Islet precursor cell (in vitro differentiated cells): ENCODE measurements at places on chromosomes 2 and 18.

DNA sequence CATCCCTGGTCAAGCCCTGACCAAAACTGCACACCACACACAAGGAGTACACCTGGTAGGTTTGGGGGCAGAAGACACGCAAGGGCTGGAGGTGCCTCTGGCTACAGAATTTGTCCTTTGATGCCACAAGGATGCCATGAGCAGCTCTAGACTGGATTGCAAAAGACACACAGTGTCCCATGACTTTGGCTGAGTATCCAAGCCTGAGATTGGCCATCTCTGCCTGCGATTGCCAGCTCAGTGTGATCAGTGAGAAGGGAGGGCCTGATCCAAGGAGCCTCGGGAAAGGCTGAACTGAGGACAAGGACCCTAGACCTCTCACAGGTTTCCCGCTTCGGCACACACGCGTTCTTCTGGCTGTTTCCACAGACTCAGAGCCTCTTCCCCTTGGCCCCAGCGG is 60.0 kb upstream of the FOSL2 start:
- DNase-seq: no peak

GRCh38 chr2:210623506-210623905 is 67.1 kb downstream of the CPS1 start:
- no peak for DNase-seq

- no peak for DNase-seq
Observed at GRCh38 chr2:171309455-171310286, 124.1 kb downstream of the METTL8 start.

- no peak for DNase-seq
Observed at GRCh38 chr2:2998971-2999370, 378.6 kb downstream of the EIPR1 start.

- no peak for DNase-seq
Observed at GRCh38 chr2:186927867-186928191, 78.9 kb upstream of the ZSWIM2 start.

GRCh38 chr18:76264876-76265250 is 230.2 kb downstream of the ZNF516 start:
- DNase-seq: no peak

- DNase-seq: peak; percentile 91
Observed at GRCh38 chr2:237474931-237475703, 11.9 kb upstream of the MLPH start.

DNA sequence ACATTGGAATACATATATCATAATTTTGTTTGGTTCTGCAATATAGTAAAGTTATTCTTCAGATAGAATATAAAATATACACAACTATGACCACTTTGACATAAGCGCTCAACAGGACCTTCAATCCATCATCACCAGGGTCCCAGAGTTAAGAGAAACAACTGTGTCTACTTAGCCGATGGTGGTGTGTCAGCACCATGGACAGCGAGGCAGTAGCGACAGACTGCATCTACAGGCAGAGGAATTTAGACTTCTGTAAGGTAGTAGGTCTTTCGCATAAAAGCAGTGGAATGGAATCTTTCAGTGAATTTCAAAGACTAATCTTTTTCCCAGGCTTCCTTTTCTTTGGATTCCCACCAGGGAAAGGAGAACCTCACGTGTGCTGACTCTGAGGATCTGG is 20.5 kb upstream of the LRPPRC start:
- DNase-seq: peak; percentile 80

- DNase-seq: peak; percentile 83
Observed at GRCh38 chr18:6920099-6920955, 190.8 kb downstream of the ARHGAP28 start.

DNA sequence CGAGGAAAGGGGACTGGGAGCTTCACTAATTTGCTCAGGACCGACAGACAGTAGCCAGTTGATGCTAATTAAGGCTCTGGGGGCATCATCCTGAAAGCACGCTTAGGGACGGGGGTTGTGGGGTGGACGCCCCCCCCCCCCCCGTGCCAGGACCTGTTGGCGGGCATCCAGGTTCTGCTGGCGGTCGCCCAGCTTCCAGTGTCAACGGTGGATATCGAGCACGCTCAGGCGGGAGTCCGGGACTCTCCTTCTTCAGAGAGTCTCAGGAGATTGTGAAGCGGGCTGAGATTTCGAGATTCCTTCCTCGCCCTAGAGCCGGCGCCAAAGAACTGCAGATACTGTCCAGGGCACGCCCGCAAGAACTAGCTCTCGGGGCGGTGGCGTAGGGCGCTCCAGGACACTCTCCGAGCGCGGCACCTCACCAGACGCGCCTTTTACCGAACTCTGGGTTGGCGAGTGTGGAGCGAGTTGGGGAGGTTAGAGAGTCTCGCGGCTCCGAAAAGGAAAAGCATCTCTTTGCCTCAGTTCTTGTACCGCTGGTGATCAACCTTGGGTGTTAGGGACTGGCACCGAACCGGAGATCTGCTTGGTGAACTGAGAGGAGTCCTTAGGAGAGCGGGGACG is 5.6 kb downstream of the RAX start:
- peak; percentile 68 for DNase-seq

DNA sequence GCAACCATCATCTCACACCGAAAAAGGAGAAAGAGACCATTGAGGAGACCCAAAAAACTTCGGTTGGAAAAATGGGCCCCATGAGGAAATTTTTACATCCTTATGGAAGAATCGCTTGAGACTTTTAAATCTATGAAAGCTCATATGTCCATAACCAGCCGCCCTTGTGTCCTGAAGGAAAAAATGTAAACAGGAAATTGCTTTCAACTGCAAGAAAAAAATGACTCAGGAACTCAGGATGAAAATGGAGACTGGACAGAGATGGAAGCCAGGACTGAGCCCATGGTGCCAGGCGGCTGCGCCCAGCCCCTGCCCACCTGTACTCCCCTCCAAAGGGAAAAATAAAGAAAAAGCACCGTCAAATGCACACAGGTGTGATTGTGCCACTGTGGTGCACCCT is 81.5 kb upstream of the SLC66A3 start:
- no peak for DNase-seq

DNA sequence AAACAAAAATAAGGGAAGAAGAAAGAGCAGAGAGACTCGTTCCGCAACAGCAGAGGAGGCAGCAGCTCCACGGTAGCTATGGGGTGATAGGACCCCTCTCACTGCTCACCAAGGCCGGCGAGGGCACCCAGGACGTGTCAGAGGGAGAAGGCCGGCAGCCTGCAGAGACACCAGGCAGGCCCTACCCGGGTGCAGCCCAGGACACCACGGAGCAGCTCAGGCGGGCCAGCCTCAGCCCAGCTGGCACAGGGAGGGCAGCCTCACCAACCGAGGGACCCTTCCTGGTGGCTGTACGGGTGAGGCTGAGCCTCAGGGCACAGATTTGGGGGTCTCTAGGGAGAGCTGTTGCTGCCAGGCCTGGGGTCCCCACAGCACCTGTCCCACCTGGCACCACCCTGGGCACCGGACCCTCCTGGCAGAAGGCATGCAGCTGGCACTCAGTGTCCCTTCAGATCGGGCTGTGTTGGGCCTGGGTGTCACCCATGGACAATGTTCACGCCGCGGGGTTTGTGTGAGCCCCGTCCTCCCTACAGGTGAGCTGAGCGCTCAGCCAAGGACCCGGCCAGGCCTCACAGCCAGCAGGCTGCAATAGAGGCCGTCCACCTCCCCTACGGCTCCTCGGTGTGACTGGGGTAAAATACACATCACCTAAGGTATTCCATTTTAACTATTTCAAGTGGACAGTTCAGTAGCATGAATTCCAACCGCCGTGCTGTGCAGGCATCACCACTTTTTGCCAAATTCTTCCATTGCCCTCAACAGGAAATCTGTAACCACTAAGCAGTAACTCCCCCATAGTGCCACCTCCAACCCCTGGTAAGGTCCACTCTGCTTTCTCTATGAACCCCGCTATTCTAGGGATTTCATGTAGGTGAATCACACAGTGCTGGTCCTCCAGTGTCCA is 21.6 kb downstream of the KCNG2 start:
- DNase-seq: peak; percentile 52

DNA sequence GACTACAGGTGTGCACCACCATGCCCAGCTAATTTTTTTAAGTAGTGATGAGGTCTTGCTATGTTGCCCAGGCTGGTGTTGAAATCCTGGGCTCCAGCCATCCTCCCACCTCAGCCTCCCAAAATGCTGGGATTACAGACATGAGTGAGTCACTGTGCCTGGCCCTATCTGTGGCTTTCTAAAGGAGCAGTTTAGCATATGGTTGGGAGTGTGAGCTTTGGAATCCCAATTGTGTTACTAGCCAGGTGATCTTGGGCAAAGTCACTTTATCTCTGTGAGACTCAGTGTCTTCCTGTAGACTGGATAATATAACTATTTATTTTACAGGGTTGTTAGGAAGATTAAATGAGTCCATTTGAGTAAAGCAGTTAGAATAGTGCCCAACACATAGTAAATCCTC is 19.8 kb upstream of the SMAD4 start:
- DNase-seq: peak; percentile 62

DNA sequence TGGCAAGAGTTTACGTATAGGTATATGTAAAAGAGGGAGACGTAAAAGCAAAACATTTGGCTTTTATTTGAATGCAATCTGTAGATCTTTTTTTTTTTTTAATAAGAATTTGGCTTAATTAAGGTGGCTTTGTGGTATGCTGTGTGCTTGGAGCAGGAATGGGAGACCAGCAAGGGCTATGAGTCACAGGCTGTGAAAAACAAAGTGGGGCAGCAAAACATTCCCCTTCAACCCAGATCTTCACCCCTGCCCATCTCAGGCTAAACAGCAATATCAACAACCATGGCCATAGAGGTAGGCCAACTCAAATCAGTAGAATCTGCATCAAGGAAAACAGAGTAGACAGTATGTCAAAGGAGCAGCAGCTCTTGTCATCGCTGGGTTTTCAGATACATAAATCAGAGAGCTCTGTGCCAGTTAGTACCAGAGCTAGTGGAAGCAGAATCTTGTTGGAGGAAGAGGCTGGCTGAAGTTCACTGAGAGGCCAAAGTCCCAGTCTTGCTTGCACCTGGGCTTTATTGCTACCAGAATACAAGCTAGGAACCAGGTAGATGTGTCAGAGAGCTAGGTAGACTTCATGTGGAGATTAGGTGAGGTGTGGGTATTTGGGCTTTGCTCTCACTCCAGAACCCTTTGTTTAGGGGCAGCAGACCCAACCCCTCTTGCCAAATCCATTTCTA is 191.5 kb upstream of the FANCL start:
- DNase-seq: peak; percentile 79

GRCh38 chr2:66110086-66110485 is 324.8 kb upstream of the MEIS1 start:
- no peak for DNase-seq

DNA sequence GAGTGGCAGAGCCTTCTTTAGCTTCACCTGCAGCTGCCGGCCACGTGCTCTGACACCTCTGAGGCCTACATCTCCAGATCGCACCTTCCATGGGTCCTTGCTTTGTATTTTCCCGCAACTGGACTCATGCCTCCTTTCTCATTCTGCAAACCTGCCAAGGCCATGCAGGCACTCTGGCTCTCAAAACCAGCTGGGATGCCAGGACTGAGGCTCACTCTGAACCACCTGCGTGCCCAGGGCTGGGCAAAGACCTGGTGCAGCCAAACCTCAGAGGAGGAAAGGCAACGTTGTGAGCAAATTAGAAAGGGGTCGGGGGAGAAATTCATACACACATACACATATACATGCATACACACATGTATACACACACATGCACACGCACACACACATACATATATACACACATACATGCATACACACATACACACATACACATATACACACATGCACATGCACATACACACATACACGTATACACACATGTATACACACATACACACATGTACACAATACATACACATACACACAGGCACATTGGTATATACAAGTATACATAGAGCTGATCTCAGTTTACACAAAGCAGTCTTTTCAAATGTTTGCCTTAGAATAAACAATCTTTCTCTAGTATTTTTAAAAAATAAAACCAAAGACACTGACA is 125.2 kb downstream of the RTP5 start:
- no peak for DNase-seq

DNA sequence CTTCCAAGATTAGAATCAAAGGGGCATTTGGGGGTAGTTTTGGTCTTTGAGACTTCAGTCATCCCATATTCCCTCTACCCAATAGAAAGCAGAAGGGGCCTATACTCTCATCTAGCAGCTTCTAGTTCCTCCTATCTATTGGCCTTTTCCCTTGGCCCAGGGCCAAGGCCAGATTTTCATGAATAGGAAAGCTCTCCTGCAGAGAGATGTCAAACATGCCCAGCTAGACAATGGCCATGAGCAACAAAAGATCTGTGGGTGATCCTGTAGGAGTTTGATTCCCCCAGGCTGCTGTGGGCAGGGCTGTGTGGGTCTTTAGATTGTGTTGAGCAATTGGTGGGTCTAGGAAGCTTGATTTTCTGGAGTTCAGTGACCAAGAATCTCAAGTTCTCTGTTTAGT is 2.9 kb upstream of the ADCYAP1 start:
- DNase-seq: no peak

DNA sequence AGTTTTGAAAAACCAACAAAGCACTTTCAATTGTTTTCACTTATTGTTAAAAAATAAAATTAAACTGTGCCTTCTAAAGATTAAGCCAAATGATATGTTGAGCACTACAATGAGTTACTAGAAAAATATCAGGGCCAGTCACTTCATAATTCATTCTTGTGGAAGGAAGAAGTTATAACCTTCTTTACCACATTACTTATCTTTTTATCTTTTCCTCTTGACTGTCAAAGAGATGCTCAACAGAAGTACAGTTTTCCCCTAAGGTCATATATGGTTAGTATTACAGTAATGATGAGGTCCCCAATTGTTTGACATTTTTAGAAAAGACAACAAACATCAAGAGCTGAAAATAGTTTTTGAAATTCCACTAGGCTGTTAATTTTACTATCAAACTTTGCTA is 9.4 kb downstream of the PELI1 start:
- no peak for DNase-seq

GRCh38 chr2:209351636-209352035 is 72.2 kb upstream of the MAP2 start:
- DNase-seq: no peak

- DNase-seq: no peak
Observed at GRCh38 chr2:207937823-207938222, 87.5 kb downstream of the PLEKHM3 start.

GRCh38 chr18:23277399-23277798 is 142.1 kb downstream of the CABLES1 start:
- no peak for DNase-seq

- no peak for DNase-seq
Observed at GRCh38 chr2:105796791-105797190, 52.1 kb downstream of the NCK2 start.

GRCh38 chr2:73257021-73257420 is 22.9 kb downstream of the CCT7 start:
- no peak for DNase-seq

- no peak for DNase-seq
Observed at GRCh38 chr2:160650196-160651118, 156.8 kb upstream of the RBMS1 start.

DNA sequence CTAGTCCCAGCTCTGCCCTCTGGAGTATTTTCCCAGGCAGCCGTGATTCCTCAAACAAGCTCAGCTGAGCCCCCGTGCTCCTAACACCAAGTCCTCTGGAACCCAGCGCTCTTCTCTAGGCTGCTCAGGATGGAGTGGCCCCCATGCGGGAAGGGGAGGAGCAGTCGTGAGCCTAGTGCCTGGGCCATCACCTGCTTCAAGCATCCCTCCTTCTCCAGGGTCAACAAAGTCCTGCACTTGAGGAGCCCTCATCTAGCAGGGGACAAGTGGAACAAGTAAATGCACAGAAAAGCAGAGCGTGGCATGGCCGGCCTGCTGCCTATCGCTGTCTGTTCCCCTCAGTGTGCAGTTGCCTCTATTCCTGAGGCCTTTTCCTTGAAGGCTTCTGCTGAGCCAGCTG is 168.6 kb downstream of the INHBB start:
- DNase-seq: no peak
